ENCODE measurements at places on chromosomes 12 and 14.

DNA sequence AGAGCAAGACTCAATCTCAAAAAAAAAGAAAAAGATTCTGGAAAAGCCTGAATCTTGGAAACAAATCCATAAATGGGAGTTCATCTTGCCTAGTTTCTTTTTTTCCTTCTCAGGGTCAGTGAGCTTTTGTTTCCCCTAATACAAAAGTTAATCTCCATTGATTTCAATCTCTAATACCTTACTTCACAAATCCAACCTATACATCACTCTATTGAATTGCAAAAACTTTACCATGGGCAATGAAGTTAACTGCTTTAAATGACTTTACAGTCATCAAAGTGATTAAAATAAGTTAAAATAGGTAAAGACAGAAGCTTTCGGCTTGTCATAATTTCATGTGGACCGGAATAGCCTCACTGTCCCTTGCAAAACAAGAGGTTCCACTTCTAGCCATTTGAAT, 1012.7 kb upstream of the SEL1L start:
- no peak for DNase-seq

DNA sequence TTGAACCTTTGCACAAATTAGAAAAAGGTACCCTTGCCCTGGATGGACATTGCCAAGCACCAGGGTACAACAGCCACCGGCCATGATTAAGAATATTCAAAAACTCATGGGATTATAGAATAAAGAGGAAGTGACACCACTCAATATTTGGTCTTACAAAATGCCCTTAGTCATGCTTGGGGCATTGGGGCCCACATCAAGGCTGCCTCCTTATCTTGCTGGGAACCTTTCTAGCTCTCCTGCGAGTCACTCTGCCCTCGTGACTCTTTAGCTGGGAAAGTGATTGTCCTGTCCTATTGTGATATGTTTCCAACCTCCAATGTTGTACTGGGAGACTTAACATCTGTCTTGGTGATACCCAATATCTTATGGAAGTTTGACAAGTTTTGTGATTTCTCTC, 57.8 kb downstream of the GTF2A1 start:
- DNase-seq = no peak

- DNase-seq = no peak
Measured at GRCh38 chr12:63318933-63319332, 167.9 kb upstream of the AVPR1A start.

DNA sequence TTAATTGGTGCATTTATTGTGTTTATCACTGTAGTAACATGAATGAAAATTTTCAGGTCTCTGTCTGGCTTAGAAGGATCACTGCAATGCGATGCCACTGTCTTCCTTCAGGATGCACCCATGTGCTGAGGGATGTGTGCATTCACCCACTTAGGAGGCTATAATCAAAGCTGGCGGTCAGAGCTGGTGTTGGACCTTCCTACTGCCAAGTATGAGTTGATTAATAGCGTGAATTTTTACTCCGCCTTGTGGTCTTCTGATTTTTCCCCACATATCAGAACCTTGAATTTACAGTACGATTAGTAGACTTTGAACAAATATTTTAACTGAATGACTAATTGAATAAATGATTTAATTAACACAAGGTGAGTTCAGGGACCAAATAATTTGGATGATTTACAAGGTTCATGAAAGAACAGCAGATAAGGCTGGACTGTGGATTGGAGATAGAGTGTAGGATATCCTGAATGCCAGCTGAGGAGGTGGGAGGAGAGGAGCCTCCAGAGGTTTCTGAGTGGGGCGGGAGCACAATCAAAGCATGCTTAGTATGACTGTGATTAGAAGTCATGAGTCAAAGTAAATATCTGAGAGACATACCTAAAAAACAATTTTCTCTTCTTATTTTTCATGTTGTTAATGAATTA, 50.1 kb downstream of the RERG start:
- no peak for DNase-seq
